ENCODE measurements at places on chromosomes 1 and 21. TPM values are rescaled to one million over a fixed set of nuclear protein-coding genes. Genes with fewer than 3 reads are reported as not detected.
A peak's percentile ranks its signal among the peaks of the same experiment; 100 is the strongest.

TGFB2 gene
- total RNA-seq: 3.0 TPM

AMY1B gene
- total RNA-seq: not detected

CLDN17 gene
- not detected for total RNA-seq

SYT6 gene
- 0.10 TPM for total RNA-seq

S100B gene
- not detected for total RNA-seq

OR10J1 gene
- not detected for total RNA-seq

HAO2 gene
- not detected for total RNA-seq

LYPD8 gene
- not detected for total RNA-seq

RGS16 gene
- total RNA-seq: 23.5 TPM

ZNF436 gene
- 3.3 TPM for total RNA-seq

ADGRB2 gene
- 1.0 TPM for total RNA-seq

GRCh38 chr1:193103759-193104501 is 1.3 kb downstream of the GLRX2 start:
- no peak for DNase-seq

DNA sequence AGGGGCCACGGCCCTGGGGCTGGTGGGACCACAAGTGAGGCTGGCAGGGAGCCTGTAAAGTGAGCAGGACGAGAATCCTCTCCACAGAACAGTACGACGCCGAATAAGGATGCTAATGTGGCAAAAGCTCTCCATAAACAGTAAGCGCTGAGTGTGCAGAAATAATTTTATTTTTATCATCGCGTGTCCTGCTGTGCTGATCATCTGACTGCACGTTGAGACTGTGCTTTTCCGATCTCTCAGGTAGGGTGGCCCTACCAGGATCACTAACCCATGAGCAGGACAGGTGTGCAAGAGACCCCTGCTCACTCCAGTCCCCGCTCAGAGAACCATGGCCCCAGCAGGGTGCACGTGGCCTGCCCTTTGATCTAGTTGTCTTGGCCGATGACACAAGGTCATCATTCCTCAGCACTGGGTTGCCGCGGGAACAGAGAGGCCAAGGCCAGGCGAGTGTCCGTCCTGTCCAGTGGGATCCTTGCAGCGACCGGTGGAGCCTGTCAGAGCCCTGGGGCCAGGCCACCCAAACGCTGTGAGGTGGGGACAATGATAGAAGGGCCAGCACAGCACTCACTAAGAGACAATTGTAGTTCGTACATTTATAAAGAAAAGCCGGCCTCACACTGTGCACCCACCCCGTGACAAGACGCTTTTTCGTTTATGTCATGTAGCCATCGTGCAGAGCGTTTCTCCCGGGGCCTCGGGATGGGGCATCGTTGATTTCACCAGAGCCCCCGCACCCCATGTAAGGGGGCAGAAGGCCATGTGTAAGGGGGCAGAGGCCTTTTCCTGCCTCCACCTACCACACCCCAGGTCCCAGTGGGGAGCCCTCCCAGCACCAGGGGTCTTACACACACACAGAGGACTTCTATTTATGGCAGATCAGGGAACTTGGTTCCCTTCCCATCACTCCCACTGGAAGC is 52.7 kb upstream of the ADARB1 start:
- DNase-seq: peak; percentile 5

GRCh38 chr1:53125623-53126360 is 16.6 kb downstream of the SLC1A7 start:
- DNase-seq: no peak

DNA sequence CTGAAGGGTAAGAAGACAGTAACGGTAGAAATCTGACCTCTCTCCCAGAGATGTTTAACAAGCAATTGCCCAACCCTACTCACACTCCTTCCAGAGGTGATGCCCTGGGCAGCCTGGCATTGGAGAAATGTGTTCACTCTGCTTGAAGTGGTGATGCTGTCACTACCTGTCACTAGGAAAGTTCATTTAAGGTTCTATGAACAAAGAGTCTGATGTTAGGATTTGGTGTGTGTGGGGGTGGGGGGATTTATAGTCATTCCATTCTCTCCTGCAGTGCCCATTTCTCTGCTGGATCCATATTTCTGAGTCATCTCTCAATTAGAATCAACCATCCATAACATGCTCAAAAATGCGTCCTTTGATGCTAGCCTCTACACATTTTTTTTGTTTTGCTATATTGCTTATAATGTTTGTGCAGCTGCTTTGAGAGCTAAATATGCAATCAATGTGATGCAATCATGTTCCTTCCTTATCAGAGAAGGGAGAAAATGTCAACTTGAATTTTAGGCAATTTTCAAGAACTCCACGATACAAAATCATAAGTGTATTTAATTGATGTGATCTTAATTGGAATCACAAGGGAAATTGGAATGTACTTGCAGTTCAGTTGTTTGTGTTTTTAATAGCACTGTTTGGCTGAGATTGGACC is 173.9 kb downstream of the DUSP10 start:
- DNase-seq: no peak

GRCh38 chr1:46412893-46413595 is 18.9 kb downstream of the FAAH start:
- DNase-seq: no peak

GRCh38 chr1:15584489-15585363 is at the start of gene AGMAT:
Gene AGMAT, minus strand, starts transcription at chr1:15585051. Its CDS starts 84 bp downstream, at chr1:15584967.
- DNase-seq: peak; percentile 21

DNA sequence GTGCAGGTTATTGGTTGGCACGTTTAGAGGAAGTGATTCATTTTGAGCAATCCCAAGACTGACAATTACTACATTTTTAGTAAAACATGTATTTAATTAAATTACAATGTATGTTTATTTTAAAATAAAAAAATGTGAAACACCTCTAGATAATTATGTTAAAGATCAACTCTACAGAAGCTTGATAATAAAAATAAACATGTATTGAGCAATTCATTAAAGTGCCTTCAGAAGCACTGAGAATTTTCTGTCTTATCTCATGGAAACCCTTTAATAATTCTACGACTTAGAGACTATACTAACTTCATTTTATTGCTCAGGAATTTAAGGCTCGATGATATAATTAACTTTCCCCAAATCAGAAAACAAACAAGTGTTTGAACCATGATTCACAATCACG is 208.0 kb upstream of the BRINP3 start:
- no peak for DNase-seq

DNA sequence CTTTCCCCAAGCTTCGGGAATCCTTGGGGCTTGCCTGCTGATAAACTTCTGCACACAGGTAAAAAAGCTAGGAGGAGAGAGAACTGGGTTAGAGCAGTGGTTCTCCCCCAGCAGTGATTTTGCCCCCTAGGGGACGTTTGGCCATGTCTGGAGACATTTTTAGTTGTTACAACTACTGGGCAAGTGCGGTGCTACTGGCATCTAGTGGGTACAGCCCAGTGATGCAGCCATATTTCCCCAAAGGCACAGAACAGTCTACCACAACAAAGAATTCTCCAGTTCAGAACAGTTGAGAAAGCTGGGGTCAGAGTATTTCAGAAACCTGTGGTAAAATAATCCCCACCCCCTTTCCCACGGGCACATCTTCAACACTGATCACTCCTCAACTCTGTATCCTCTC is 41.3 kb downstream of the LRRC71 start:
- DNase-seq: peak; percentile 21

- DNase-seq: no peak
These were observed 267.7 kb downstream of the PTBP2 start for GRCh38 chr1:96989302-96989701.

- no peak for DNase-seq
These were observed 72.2 kb upstream of the KRTAP11-1 start for GRCh38 chr21:30953605-30954004.

DNA sequence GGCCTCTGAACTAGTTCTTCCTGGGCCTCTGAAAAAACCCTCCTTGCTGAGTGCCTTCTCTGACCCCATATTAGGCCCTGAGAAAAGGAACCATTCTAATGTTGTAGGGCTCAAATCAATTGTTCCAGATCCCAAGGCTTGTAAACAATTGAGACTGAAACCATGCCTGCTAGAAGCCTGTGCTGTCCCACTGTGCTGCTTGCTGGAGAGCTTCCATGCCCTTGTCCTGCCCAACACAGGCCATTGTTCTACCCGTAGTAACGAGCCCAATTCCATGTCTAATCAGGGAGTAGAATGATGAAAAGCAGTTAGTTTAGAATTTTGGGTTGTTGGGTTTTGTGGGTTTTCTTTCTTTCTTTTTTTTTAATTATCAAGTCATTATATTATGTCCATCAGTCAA is 47.4 kb downstream of the ZNF281 start:
- DNase-seq: no peak

GRCh38 chr1:113042285-113043143 is 30.5 kb upstream of the LRIG2 start:
- no peak for DNase-seq

DNA sequence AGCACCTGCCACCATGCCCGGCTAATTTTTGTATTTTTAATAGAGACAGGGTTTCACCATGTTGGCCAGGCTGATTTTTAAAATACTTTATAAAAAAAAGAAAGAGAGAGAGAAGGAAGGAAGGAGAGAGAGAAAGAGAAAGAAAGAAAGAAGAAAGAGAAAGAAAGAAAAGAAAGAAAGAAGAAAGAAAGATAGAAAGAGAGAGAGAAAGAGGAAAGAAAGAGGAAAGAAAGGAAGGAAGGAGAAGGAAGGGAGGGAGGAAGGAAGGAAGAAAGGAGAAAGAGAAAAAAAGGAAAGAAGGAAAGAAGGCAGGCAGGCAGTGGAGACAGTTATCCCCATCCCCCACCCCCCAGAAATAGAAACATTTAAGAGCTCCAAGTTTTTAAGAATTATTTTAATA is 69.9 kb downstream of the TOMM20 start:
- DNase-seq: no peak

- DNase-seq: no peak
These were observed 438.8 kb upstream of the B3GALT2 start for GRCh38 chr1:193625255-193625654.

- DNase-seq: peak; percentile 74
These were observed at the start of gene DNM3 for GRCh38 chr1:171841050-171841910. Gene DNM3, plus strand, starts transcription at chr1:171841498. Its CDS starts 159 bp downstream, at chr1:171841657.

- no peak for DNase-seq
These were observed 15.1 kb upstream of the ECE1 start for GRCh38 chr1:21305155-21305899.

DNA sequence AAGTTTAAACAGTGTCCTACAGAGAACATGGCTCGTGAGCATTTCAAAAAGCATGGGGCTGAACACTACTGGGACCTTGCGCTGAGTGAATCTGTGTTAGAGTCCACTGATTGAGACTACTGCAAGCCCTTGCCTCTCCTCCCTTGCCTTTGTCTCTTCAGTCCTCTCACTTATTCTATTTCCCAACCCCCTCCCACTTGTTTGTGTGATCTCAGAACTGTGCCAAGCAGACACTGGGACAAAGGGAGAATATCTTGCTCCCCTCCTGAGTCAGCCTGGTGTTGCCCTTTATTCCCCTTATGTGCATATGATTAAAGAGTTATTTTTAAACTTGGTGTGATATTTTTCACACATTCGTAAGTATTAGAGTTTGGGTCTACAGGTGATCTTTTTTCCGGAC is 11.1 kb upstream of the RPRD2 start:
- DNase-seq: no peak

- DNase-seq: no peak
These were observed 143.9 kb downstream of the PHTF1 start for GRCh38 chr1:113615425-113615824.

DNA sequence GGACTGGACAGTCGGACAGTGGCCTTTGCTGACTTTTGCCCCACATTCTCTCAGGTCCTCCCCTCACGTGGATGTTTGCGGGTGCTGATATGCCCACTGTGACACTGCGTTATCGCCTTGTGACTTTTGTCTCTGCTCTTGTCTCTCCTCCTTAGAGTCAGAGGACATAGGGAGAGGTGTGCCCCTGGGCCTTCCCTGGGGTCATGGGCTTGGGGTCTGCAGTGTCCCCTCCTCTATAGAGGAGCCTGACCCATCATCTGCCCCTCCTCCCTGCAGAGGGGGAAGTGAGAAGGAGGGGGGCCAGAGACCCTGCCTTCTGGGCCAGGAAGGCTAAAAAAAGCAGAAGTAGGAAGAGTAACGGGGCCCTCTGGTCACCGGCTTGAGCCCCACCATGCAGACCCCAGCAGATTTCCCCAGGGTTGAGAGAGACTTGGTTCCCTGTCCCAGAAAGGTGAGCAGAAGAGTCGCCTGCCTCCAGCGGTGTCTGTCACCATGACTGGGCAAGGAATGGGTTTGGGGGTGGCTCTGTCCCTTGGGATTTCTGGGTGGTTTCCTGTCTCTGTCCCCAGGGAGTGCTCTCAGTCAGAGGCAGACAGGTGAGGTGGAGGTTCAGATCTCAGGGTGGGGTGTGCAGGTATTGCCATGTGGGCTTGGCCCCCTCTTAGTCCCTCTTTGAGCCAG is 13.3 kb downstream of the RPS6KA1 start:
- no peak for DNase-seq

GRCh38 chr1:149936170-149936991 is at the start of gene MTMR11:
Gene MTMR11, minus strand, starts transcription at chr1:149936879. Its CDS starts 232 bp downstream, at chr1:149936647.
- DNase-seq: no peak

DNA sequence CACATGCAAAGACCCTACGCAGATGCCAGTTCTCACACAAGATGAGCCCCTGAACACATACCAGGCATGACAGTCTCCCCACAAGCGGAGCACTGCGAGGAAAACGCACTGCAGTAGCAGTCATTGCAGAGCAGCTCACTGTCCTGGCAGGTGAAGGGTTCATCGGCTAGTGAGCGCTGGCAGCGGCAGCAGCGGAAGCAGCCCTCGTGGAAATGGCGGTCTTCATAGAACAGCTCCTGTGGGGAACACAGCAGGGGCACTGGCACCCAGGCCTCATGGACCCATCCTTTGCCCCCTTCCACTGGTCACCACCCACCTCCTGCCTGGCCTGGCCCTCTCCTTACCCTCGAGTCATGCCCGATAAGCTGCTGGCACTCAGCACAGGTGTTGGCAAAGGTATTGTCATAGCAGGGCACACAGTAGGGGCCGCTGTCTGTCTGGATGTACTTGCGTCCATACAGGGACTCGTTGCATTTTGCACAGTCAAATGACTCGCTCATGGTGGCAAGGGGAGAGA is 6.3 kb downstream of the FHL3 start:
- DNase-seq: no peak

DNA sequence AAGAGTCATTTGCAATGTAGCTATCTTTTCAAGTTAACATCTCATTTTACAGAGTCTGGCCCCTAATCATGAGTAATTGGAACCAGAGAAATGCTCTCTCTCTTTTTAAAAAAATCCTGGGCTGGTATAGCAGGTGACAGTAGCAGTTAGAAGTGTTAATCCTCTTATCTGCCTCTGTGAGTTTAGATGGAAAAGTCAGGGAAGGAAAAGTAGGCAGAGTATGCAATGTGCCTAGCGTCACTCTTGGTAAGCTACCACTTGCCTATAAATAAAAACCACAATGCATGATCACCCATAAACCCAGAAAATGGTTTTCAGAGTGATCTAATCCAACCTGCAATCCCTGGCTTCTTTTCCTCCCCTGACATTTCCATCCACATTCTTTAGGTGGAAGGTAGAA is 43.2 kb downstream of the UTP25 start:
- no peak for DNase-seq

DNA sequence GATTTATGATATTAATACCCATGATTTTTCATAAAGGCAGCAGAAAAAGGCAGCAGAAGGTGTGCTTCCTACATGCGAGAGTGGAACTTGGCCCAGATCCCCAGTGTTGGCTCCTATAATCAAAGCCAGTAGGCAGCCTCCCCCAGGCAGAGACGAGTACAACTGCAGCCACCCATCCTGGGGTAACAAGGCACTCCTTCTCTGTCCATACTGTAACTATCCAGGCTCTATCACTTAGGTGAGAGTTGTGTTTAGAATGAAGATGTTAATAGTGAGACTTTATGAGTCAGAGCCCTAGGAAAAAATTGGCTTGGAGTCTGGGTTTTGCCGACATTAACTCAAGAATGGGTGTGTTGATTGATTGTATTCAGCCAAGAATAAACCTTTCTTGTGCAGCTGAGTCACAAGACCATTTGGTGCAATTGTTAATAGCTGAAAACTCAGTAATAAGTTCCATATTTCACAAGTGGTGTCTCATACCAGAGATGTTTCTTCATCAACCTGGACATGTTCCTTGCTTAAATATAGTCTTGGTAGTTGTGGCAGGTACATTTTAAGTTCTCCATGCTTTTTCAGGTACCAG is 322.3 kb downstream of the DUSP10 start:
- no peak for DNase-seq

All from T-helper 17 cell (primary cell).